ENCODE measurements at places on chromosomes 6 and 20. TPM values are rescaled to one million over a fixed set of nuclear protein-coding genes. Genes with fewer than 3 reads are reported as not detected.
A peak's percentile ranks its signal among the peaks of the same experiment; 100 is the strongest.

GRCh38 chr6:128487746-128488145 is 32.7 kb downstream of the PTPRK start:
- H3K27ac ChIP-seq, result no peak overlapping the region
- H3K4me3 ChIP-seq, result no peak overlapping the region
- no peaks in the 10 kb centered on the region for H3K36me3 ChIP-seq
- H3K4me1 ChIP-seq, result peaks cover 19% of the 10 kb centered on the region
- DNase-seq, result no peak
- no peaks in the 10 kb centered on the region for H3K27me3 ChIP-seq

DNA sequence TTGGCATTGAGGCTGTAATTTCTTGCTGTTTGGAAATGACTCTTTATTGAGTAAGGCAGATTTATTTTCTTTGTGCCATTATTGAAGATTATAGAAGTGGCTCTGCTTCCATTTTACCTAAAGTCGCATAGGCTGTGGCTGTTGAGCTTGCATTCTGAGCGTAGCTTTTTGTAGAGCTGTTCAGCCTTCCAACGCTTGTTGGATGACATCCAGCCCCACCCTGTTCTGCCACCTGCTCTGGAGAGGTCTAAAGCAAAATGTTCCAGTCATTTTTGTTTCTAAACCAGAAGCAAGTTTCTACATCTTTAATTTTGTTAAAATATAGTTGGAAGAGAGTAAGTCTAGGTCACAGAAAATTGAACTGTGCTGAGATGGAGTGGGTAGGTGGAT is 24.4 kb downstream of the UST start:
- no peaks in the 10 kb centered on the region for H3K36me3 ChIP-seq
- no peak overlapping the region for H3K27ac ChIP-seq
- DNase-seq, result no peak
- peaks cover 25% of the 10 kb centered on the region for H3K4me1 ChIP-seq

- DNase-seq, result peak; percentile 94
- peak within 1 kb of the TSS; percentile 83 for H3K27ac ChIP-seq
- no peaks in the 10 kb centered on the region for H3K27me3 ChIP-seq
- peaks cover 22% of the 10 kb centered on the region for H3K4me1 ChIP-seq
- H3K4me3 ChIP-seq, result peak within 1 kb of the TSS; percentile 88
- no peaks in the 10 kb centered on the region for H3K36me3 ChIP-seq
Observed at GRCh38 chr6:108074359-108075144, at the start of gene OSTM1. OSTM1 (minus strand) TSS chr6:108074741; CDS start chr6:108074651, 90 bp downstream.

GRCh38 chr6:28764014-28764723 is 159.6 kb downstream of the TRIM27 start:
- H3K36me3 ChIP-seq, result no peaks in the 10 kb centered on the region
- H3K4me3 ChIP-seq, result no peak overlapping the region
- DNase-seq, result no peak
- H3K27ac ChIP-seq, result no peak overlapping the region
- peaks cover 45% of the 10 kb centered on the region for H3K27me3 ChIP-seq

SLC22A2 gene
- total RNA-seq, result 0.27 TPM

SYNDIG1 gene
- total RNA-seq, result 0.16 TPM

OVOL2 gene
- not detected for total RNA-seq

Data from sigmoid colon (tissue), 7 donors.